ENCODE measurements at places on chromosomes 3 and 15.
A peak's percentile ranks its signal among the peaks of the same experiment; 100 is the strongest.

DNA sequence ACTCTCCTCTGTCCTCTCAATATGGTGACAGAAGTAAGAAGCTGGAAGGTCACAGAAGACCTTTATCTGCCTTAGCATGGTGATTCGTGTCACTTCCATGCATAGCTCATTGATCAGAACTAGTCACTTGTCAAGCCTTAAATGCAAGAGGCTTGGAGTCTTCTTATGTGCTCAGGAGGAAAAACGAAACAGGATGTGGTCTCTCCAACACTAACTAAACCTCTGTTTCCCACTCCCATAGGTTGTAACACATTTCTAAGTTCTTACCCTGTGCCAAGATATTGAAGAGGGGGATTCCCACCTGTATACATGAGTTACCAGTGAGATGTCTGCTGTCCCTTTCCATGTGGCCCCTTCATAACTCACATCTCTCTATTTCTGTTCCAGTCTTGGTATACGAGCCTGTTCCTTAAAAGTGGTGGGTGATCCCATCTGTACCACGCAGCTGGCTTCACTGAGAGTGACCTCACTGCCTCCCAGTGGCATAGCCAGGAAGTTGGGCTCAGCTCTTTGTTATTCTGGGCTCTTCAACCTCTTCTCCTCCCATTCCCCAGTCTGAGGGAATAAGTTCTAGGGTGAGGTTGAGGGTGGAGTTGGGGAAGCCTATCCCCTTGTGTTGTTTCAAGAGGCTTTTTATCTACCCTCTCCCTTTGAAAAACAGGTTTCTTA lies 203.2 kb upstream of the PPP2R3A start:
- no peak for DNase-seq

- DNase-seq, result no peak
Measured at GRCh38 chr3:124078953-124079911, 87.3 kb upstream of the ROPN1 start.

DNA sequence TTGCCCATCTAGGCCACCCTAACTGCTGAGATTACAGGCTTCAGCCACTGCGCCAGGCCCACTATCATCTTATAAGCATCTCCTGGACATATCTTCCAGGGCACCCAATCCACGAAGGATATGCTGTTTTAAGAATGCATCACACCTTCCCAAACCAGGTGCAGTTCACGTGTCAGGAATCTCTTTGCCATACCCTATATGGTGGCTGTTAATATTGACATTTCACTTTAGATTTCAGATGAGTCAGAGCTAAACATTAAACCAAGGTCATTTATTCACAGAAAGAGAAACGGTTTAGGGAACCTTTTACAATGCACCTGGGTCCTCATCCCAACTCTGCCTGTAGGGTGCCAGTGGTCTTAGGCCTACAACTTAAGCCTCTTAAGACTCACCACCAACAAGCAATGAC lies 85.7 kb downstream of the TBL1XR1 start:
- no peak for DNase-seq

DNA sequence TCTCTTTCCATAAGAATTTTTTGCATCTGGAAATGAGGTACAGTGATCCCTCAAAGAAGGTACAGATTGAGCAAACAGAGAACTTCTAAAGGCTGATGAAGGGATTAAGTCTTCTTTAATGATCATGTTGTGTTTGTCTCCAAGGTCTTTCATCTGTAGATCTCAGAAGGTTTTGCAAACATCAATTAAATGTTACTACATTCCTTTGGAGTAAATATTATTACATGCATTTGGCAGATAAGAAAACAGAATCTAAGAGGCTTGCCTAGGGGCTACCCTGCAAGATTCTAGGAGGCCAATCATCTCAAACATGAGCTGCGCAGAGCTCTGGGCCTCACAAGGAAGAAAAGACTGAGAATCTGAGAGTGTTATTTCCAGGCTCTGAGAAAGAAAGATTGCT lies 70.9 kb upstream of the LPP start:
- DNase-seq, result no peak

- no peak for DNase-seq
Measured at GRCh38 chr3:72078676-72079368, 293.9 kb upstream of the PROK2 start.

DNA sequence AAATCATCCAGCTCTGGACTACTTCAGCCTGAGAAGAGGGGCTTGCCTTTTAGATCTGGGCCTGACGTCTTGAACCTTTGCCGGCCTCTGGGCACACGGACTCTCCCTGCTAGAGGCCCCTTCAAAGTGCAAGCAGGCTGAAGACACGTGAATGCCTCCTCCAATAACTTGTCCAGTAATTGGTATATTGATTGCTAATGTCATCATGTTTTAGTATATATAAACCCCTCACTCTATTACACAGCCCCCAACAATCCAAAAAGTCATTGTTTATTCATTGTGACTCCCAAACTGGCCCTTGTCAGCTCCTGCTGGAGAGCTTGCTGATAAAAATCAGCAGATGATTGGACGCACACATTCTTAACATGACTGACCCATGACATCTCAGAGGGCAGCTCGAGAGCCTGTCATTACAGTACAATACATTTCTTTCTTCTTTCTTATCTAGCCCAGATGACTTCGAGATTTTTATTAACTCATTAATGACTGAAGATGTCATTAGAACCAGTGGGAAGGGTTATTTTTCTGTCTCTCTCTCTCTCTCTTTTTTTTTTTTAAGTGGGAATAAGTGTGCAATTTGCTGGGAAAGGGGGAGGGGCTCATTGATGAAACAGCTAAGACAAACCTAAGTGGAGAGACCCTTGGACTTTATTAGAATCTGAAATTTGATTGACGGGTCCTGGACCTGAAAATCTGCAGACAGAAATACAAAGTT lies 65.5 kb upstream of the NR2F2 start:
- DNase-seq, result no peak

DNA sequence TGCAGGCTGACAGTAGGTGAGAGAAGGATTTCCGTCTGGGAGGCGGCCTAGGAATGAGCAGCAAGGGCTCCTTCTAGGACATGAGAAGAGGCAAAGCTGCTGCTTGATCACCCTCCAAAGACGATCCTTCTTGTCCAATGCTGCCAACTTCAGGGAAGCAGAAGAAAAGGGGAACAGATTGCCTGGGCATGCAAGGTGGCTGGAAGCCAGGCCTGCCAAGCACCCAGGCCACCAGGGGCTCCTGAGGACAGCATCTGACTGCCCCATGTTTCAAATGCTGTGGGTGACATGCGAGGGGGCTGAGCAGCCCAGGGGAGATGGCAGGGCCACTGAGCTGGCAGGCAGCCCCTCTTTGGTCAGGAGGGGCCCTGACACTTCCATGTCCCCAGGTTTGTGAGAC lies 3.3 kb upstream of the GRIP2 start:
- DNase-seq, result no peak

GRCh38 chr3:138467931-138468330 lies 33.5 kb downstream of the ESYT3 start:
- DNase-seq, result no peak

DNA sequence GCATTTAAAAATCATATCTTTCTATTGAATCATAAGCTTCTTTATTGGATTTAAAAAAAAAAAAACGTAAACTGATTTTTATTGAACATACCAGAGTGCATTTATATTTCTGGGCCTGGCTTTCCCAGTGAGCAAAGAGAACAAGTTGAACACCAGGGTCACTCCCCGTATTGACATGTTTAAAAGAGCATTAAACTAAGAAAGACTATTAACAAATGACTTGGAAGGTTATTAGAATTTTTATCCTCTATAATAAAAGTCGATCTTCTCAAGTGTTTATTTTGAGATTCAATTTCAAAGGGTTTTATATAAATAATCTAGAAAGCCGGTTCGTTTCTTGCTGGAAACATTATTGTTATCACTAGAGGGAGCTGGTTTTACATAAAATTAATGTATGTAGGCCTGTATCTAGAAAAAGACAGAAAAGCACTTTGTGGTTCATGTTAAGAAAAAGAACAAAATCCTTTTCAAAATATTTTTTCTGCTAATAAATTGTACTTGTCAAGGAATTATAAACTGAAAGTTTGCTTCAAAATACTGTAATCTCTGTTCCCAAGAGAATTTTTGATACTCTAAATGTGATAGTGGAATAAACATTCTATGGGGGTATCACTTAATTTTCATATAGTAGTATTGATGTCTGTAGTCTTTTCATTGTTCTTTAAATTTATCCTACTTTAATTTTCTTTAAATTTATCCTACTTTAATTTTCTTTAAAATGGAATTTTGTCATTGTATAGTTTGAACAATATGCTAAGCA lies 321.8 kb upstream of the MME start:
- DNase-seq, result no peak

GRCh38 chr15:33608714-33609113 lies 297.9 kb downstream of the RYR3 start:
- no peak for DNase-seq

DNA sequence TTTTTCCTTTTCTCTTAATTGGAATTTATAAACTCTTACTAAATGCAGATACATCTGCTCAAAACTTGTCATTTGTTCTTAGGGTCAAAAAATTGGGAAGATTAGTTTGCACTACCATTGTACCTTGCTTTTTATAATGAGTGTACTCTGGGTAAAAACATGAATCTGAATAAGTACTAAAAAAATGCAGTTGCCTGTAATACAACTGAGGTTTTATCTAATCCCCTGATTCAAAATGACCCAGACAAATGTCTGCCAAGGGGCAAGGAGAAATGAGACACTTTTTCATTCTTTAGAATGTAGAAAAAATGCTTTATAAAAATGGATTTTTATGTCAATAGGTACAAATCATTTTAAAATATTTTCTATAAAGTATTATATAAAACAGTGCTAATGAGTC lies 42.4 kb downstream of the RASA2 start:
- DNase-seq, result no peak

DNA sequence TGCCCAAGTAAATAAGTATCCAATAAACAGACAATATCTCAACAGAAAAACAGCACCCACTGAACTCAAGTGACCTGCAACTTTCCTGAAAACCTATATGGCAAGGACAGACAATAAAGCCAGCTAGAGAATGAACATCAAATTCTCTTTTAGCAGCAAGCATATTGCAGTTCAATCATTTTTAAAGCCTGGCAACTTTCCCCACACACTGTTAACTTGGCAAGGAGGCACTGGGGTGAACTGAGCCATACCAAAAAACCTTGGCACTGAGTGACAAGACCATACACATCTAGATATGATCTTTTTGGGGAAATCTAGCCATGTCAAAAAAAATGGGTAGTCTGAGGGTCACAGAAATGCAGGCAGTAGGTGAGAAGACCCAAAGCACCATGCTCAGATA lies 174.6 kb downstream of the STT3B start:
- DNase-seq, result no peak

- DNase-seq, result no peak
Measured at GRCh38 chr3:129596194-129597086, 10.0 kb downstream of the PLXND1 start.

DNA sequence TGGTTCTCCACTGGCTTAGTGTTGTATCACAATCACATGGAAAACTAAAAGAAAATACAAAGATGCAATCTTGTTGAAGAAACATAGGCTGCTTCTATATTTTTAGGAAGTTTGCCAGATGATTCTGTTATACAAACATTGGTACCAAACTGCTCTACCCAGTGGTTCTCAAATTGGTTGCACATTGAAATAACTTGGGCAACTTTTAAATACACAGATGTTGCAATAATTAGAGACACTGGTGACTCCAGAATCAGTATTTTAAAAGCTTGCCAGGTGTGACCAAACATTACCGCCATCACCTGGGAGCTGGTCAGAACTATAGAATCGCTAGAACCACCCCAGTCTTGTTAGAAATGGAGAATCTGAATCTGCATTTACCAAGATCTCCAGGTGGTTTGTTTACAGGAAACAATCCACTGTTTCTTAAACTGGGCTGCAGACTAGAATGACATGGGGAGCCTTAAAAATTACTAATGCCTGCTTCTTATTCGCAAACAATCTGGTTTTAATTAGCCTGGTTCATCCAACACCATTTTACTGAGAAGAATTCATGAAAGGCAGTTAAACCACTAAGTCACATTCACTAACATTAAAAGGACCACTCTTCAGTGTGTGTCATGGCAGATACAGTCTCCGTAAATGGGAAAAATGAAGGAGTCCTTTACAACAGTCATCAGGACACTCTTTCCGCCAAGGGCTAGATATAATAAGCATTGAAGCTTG lies 76.5 kb downstream of the ACAP2 start:
- no peak for DNase-seq

DNA sequence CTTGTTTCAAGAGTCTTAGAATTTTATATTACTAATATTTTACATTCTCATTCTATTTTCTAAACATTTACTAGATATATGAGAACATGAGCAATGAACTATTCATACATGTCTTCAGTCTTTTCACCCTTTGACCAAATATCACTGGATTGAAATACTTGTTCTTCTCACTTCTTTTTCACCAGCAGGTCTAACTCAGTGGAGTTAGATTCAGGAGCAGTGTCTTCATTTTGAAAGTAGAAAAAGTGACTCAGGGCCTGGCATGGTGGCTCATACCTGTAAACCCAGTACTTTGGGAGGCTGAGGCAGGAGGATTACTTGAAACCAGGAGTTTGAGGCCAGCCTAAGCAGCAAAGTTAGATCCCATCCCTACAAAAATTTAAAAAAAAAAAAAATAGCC lies 70.8 kb downstream of the USP13 start:
- no peak for DNase-seq

- DNase-seq, result no peak
Measured at GRCh38 chr3:107184375-107184774, 192.9 kb upstream of the CCDC54 start.

- no peak for DNase-seq
Measured at GRCh38 chr3:122102191-122102935, 47.2 kb downstream of the CD86 start.

GRCh38 chr3:64295594-64295993 lies 70.3 kb upstream of the PRICKLE2 start:
- DNase-seq, result no peak

- no peak for DNase-seq
Measured at GRCh38 chr3:156038869-156039268, 81.5 kb upstream of the KCNAB1 start.

DNA sequence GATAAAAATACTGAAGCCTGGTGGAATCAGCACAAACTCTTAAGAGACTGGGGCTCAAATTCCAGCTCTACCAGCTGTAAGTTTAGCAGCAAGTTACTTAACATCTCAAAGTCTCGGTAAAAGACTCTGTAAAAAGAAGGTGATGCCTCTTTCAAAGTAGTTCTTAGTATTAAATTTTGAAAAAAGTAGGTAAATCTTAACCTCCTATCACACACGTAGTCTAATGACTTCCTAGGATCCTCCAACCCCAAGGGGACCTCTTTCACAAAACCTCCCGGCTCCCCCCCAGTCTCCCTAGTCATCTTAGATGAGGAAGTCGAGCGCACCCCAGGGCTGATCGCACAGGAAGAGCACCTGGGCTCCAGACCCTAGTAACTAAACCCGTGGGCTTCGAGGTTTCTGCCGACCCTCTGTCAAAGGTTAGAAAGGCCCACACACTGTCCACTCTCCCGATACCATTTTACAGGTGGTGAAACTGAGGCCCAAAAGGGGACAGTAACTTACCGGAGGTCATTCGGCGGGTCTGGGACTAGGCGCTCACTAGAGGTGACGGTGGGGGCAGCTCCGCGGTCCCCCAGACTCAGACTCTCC lies 427 bp downstream of the MBD4 start:
- peak; percentile 33 for DNase-seq

Data from T follicular helper cell (primary cell).